CD4-positive, alpha-beta T cell treated with Interferon gamma for 1 hour (primary cell): ENCODE measurements at places on chromosomes 3 and 15.
A peak's percentile ranks its signal among the peaks of the same experiment; 100 is the strongest.

- no peak for DNase-seq
These were observed 10.8 kb downstream of the PLD1 start for GRCh38 chr3:171799501-171799900.

DNA sequence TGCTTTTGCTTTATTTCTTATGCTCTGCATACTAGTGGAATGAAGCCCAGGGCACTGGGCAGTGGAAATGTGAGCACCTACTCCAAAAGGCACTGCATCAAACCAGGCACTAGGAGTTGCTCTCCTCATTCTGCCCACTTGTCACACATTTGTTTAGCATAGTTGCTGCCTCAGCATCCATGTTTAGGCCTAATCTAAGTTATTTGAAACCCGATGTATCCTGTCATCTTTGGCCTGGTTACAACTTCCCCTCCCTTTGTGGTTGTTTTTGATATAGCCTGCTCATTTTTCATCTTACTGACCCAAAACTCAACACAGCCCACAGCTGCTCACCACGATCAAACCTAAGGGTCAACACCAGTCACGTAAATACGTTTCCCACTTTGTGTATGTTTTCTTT is 82.2 kb upstream of the SELENOK start:
- no peak for DNase-seq

GRCh38 chr3:9399746-9400145 is 2.3 kb downstream of the SETD5 start:
- no peak for DNase-seq

- DNase-seq = peak; percentile 61
These were observed 69.7 kb downstream of the USF3 start for GRCh38 chr3:113626503-113627371.

DNA sequence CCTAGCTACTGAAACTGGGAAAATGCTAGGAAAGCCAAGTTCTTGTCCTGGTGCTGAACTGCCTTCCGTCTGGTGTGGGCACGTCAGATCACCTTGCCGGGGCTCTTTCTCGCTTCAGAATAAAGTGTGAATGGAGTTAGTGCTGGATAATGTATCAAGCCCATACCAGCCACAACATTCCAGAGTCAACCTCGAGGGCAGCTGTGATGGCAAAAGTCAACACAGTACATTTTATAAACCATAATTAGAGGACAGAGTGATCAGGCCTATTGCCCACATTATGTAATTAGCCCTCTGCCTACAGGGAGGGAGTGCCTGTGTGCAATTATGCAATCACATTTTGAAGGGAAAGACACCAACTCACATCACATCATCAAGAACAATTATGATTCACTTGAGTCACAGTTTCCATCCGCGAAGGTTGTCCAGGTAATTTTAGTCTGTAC is 165.2 kb downstream of the RORA start:
- DNase-seq = no peak

DNA sequence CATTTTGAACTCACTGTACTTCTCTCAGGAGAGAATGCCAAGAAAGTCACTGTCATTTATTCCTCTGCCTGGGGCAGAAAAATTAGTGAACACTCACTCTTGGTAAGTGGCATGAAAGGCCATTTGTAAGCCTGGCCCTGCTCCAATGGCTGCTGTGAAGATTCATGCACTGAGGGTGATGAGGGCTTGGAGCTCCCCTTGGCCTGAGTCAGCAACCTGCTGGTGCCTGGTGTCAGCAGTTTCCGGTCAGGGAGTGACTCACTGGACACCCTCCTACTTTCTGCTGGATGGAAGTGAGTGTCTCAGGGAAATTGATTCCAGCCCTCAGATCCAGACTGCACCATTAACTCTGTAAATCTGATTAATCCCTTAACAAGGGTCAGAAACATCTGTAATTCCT is 37.6 kb downstream of the TRA2B start:
- DNase-seq = peak; percentile 29

- DNase-seq = no peak
These were observed 30.3 kb downstream of the TPM1 start for GRCh38 chr15:63072809-63073277.

- no peak for DNase-seq
These were observed 27.4 kb downstream of the MAP6D1 start for GRCh38 chr3:183797996-183798395.

- DNase-seq = no peak
These were observed 145.5 kb upstream of the UMPS start for GRCh38 chr3:124584552-124585391.

DNA sequence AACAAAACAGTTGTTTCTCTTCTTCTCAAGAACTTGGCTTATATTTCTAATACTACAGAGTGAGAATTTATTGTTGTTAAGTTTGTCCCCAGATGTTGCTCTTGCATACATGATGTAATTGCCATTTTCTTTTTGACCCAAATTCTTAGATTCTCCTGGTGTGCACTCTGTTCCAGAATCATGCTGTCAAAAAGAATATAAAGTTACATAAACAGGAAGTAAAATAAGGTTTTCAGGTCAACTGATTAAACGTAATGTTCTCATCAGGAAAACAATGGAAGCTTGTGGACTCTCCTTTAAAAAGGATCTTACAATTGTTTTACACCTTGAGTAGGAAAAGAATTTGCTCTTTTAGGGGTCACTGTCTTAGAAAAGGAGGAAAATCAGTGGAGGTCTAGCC is 121.8 kb downstream of the ADAM10 start:
- no peak for DNase-seq

- no peak for DNase-seq
These were observed 50.7 kb downstream of the FOXP1 start for GRCh38 chr3:71532639-71533395.

DNA sequence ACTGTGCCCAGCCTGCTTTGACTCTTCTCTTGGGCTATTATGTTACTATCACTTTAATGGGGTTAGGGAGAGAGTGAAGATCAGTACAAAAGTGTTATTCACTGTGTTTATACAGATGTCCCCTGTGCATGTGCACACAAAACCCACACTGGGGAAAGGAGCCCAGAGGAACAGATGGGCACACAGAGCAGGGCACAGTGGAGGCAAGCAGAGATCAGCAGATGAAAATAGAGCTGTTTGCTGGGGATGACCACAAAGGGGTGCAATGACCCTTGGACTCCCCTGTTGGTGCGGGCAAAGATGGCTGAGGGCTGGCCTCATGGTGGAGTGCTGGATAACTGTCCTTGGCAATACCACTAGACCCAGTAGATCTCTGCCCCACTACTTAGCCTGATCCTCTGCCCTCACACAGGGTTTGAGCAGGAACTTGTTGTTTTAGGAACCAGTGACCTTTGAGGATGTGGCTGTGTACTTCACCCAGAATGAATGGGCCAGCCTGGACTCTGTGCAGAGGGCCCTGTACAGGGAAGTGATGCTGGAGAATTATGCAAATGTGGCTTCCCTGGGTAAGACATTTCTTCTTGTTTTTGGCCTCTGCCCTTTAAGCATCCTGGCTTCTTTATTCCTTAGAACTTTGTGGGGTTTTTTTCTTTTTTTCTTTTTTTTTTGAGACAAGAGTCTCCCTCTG is 5.3 kb downstream of the ZNF620 start:
- no peak for DNase-seq

DNA sequence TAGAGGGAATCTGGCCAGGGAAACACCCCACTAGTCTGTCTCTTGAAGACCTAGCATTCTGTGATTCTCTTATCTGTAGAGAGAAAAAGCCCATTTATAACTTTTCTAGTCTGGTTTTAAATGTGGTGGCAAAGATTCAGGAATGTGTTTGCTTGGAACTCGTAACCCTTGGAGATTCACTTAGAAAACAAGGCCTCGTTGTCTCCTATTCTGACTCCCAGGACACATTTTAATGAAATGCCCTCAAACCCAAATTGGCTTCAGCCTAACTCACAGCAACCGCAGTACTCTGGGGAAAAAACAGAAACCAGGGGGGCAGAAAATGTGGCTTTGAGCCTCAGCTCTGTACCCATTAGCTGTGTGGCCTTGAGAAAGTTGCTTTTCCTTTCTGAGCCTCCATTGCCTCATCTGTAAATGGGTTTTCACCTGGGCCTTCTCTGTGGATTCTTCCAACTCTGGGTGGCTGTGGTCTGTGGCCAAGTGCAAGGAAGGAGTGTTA is 36.5 kb downstream of the RPLP1 start:
- no peak for DNase-seq

DNA sequence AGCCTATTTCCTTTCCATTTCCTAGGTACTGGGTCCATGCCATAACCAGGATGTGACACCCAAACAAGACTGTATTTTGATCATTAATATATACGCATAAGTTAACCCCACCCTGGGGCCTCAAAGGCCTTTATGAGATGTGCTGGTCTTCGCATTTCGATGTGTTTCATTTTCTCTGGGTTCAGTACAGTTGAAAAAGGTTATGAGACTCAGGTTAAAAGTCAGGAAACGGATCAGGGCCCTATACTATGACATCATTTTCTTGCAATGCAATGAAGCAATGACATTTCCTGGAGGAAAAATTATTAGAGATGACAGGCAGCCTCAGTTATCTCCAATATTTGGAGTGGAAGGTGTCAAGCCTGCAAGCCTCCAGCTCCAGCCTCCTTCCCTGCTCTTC is 31.7 kb downstream of the TMEM212 start:
- DNase-seq = no peak

DNA sequence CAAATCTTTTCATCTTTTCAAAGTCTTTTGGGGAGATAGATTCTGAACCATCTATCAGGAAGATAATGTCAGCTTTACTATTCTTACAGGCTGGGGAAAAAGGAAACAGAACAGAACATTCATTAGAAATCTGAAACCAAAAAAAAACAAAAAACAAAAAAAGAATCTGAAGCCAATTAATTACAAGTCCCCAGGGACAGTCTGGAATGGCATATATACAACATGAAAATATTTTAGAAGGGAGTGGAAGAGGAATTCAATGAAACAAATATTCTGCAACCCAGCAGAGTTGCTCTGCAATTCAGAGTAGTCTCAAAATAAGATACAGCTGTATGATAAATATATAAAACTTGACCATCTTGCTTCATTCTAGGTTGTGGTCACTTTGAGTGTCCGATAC is 41.7 kb upstream of the CAPN7 start:
- no peak for DNase-seq

DNA sequence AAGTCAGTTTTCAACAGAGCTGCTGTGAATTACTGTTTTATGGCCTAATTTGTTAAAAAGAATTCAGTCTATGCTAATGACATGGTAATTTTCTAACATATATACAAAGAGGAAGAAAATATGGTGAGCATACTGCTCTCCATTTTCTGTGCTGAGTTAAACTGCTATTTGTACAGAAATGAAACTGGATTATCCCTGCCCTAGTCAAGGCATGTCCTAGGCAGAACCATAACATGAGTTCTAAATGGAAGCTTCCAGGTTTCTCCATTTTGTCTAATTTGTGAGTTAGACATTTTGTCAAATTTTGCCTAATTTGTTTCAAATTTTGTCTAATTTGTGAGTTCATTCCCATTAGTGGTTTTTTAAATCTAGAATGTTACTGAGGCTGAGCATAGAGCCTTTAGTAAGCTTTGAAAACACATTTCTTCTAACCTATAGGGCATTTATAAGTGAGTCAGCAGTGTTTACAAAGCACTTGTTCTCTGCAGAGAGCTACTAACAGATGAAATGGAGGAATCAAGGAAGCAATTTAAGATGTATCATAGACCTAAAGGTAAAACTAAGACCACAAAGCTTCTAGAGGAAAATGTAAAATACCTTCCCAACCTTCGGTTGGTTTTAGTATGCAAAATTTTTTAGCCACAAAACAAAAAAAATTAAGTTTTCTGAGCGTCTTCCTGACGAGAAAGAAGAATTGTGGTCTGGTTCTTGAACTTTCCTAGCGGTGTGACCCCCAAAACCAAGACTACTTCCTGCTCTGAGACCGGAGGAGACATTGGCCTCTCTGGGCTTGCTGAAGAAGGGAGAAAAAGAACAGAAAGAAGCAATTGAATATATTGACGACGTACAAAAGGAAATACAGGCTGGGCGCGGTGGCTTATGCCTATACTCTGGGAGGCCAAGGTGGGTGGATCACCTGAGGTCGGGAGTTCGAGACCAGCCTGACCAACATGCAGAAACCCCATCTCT is 9.8 kb downstream of the P2RY14 start:
- DNase-seq = no peak

DNA sequence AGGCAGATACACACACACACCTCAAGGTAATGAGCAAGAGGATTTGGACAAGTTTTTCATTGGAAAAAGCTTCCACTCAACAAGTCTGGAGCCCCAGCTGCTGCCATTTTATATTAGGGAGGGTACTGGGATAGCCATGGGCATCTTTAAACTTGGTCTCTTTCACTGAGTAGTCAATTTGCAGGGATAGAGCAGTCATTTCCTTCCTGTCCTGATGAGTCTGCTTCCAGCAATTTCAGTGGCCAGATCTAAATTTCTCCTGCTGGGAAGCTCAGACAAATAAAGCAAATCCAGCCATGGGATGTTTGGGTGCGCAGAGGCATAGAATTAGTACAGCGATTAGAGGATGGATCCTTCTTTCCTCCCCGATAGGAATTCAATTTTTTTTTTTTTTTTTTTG is 874 bp upstream of the ERC2 start:
- DNase-seq = no peak
